Colonic mucosa (tissue), 4 donors: ENCODE measurements at places on chromosomes 2 and 18. TPM values are rescaled to one million over a fixed set of nuclear protein-coding genes. Genes with fewer than 3 reads are reported as not detected.

Gene ZNF521
- 5.3 TPM for total RNA-seq

Gene FAM237A
- not detected for total RNA-seq

Gene FKBP1B
- total RNA-seq: 11.8 TPM

- H3K27me3 ChIP-seq: no peaks in the 10 kb centered on the region
- H3K4me1 ChIP-seq: no peaks in the 10 kb centered on the region
- DNase-seq: no peak
- H3K36me3 ChIP-seq: no peaks in the 10 kb centered on the region
- no peak overlapping the region for H3K27ac ChIP-seq
Observed at GRCh38 chr2:200735061-200735460, 76.6 kb upstream of the BZW1 start.

DNA sequence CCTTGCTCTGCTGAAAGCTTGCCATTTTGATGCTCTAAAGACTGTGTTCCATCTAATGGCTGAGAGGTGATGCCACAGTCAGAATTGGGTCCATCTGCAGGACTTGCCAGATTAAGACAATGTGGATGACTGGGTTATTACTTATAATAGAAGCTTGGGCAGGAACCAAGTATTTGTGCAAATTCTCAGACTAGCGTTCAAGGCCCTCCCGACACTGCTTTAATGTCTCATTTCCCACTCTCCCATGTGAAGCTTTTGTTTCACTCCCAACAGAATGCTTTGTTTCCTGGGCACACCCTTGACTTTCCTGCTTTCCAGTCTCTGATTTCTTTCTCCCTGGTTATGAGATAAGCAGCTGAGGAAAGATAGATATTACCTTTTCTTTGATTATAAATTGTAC is 215.8 kb downstream of the KCNS3 start:
- no peak for DNase-seq
- H3K27ac ChIP-seq: no peak overlapping the region
- no peaks in the 10 kb centered on the region for H3K27me3 ChIP-seq
- H3K4me1 ChIP-seq: no peaks in the 10 kb centered on the region
- no peaks in the 10 kb centered on the region for H3K36me3 ChIP-seq

DNA sequence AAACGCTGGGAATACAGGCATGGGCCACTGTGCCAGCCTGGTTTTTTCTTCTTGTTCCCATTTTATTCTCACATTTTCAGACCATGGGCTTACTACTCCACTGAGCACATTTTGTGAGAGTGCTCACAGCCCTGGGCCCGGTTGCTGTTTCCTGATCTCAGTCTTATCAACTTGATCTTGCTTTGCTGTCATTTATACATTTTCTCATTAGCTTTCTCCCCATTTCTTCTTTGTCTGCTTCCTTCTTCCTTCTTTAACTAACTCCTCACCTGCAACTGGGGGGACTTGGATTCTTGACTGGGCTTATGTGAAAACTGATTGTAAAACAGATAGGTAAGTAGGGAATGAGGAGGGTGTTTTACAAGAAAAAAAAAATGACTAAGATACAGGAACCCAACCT is 117.3 kb downstream of the PLB1 start:
- DNase-seq: no peak
- H3K36me3 ChIP-seq: no peaks in the 10 kb centered on the region
- no peaks in the 10 kb centered on the region for H3K27me3 ChIP-seq
- no peaks in the 10 kb centered on the region for H3K4me1 ChIP-seq

DNA sequence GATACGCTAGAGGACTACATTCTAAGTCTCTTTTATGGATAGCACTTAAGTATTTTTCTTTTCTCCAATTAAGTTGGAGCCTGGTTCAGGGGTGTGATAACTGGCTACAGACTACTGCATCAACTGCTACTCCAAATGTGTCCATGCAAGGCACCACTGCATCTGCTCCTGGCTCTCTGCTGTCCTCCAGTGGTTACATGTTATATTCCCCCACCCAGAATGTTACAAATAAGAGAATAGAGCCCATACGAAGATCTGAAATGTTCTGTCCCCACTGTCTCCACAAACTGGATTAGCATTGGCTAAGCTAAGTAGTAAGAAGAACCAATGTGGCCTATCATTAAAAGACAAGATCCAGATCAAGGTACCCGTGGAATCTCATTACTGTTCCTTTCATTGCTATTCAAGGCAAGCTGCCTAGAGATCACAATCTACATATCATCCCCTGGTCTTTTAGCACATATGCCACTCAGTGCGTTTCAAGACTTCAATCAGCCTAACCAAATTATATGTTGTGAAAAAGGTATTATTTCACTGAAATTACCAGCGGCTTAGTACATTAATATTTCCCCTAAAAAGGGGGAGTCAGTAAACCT is 308.3 kb upstream of the SLC8A1 start:
- no peaks in the 10 kb centered on the region for H3K27me3 ChIP-seq
- H3K4me1 ChIP-seq: no peaks in the 10 kb centered on the region
- no peaks in the 10 kb centered on the region for H3K36me3 ChIP-seq
- no peak for DNase-seq
- H3K4me3 ChIP-seq: no peak overlapping the region
- no peak overlapping the region for H3K27ac ChIP-seq

DNA sequence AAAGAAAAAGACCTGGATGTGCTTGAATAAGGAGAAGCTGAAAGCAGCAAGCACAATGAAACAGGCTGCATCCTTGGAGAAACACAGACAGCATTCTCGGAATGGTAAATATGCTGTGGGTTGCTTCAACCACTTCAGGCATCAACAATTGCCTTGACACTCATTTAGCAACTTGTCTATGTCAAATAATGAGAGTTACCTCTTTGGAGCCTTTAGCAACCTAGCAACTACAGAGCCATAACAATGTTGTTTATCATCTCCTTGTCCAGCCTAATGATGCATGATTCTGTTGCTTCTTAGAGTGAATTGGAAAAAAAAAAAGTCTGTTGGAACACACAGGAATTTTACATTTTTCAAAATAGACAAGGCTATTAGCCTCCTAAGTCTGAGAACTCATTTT is 410.6 kb downstream of the PIK3C3 start:
- H3K4me3 ChIP-seq: no peak overlapping the region
- H3K27me3 ChIP-seq: no peaks in the 10 kb centered on the region
- no peak for DNase-seq
- H3K36me3 ChIP-seq: no peaks in the 10 kb centered on the region
- H3K4me1 ChIP-seq: no peaks in the 10 kb centered on the region

DNA sequence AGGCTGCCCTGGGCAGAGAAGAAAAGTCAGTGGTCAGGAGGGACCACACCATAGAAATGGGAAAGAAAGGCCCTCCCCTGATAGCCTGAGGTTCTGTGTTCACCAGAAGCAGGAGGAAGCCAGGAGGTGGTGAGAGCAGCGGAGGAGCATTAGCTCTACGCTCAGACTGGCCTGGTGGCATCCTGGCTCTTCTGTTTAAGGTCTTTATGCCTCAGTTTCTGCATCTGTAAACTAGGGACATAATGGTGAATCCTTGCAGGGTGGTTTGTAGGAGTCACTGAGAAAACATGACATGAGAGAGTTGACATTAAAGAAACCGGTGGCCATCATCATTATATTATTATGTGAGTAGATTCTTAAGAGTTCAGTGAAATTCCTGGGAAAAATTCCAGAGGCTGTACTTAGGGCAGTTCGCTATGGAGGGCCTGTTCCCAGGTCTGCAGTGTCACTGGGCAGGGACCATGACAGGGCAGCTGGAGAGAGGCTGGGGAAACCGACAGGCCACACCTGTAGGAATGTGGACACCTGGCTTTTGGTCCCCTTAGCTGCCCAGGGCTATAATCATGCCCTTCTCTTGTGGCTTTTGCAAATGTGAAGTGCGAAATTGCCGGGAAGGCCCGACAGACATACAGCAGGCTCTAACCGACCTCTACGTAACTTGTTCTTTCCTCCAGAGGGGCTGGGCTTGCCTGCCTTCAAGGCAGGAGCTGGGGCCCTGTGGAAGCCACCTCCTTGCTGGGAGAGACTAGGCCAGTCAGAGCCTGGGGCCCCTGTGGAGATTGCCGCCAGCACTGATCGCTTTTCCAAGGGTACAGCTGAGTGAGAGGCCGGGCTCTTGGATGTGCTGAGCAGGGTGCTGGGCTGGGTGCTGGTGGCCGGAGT is 31.0 kb downstream of the GLI2 start:
- H3K4me3 ChIP-seq: no peak overlapping the region
- no peak for DNase-seq
- H3K27ac ChIP-seq: peak overlapping the region; percentile 13
- H3K4me1 ChIP-seq: no peaks in the 10 kb centered on the region
- H3K36me3 ChIP-seq: no peaks in the 10 kb centered on the region
- H3K27me3 ChIP-seq: no peaks in the 10 kb centered on the region

- no peak overlapping the region for H3K4me3 ChIP-seq
- DNase-seq: peak; percentile 69
- H3K27ac ChIP-seq: no peak overlapping the region
- no peaks in the 10 kb centered on the region for H3K4me1 ChIP-seq
- no peaks in the 10 kb centered on the region for H3K36me3 ChIP-seq
Observed at GRCh38 chr18:59823596-59824195, 76.1 kb upstream of the PMAIP1 start.

DNA sequence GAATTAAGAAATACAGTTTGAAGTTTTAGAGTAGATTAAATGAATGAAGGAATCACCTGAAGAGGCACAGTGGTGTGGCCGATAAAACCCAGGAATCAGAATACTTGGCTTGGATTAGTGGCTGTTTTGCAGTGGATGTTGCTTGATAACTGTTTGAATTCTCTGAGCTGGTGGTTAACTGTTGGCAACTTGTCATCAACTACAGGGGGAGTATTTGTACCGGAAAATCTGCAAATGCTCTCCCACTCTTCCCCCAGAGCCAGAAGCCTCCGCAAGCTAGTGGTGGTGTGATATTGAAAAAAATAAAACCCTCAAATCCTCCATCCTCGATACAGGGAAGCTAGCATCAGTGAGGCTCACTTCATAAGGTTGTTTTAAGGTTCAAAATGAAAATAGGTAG is 326.7 kb downstream of the DPP10 start:
- H3K4me1 ChIP-seq: no peaks in the 10 kb centered on the region
- no peaks in the 10 kb centered on the region for H3K36me3 ChIP-seq
- H3K27ac ChIP-seq: no peak overlapping the region

GRCh38 chr2:1563084-1563857 is 150.0 kb downstream of the TPO start:
- H3K27me3 ChIP-seq: no peaks in the 10 kb centered on the region
- no peaks in the 10 kb centered on the region for H3K4me1 ChIP-seq
- H3K4me3 ChIP-seq: no peak overlapping the region

DNA sequence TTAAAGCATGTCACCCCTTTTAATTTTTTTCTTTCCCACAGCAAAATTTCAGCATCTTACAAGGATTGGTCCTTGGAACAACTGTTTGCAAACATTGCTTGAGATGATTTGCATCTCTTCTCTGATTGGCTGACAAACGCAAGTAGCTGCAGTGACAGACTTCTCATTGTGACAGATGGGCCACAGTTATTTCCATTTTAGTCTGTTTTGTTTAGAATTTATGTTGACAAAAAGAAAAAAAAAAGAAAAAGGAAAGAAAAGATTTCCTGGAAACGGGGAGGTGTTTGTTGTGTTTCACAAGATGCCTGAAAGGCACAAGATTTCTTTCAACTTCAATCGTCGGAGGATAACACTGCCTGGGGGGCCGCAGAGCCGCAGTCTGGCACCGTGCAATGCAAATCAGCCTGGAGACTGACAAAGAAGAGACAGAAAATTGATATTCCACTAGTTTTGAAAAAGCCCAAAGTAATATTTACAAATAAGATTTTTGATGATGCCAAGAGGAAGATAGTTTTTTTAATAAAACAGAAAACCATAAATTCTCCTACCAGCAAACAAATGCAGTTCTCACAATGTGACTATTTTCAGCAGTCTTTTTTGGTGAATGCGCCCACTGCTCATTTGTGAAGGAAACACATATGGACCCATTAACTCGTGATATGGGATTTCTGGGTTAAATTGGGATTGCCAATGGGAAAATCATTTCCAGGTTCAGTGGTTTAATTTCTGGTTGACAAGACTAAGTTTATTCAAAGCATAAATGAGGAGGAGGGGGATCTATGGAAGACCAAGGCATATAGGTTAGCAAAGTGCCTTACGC is 296.2 kb upstream of the SMIM21 start:
- no peak overlapping the region for H3K27ac ChIP-seq
- H3K4me3 ChIP-seq: no peak overlapping the region
- H3K4me1 ChIP-seq: no peaks in the 10 kb centered on the region
- DNase-seq: no peak

DNA sequence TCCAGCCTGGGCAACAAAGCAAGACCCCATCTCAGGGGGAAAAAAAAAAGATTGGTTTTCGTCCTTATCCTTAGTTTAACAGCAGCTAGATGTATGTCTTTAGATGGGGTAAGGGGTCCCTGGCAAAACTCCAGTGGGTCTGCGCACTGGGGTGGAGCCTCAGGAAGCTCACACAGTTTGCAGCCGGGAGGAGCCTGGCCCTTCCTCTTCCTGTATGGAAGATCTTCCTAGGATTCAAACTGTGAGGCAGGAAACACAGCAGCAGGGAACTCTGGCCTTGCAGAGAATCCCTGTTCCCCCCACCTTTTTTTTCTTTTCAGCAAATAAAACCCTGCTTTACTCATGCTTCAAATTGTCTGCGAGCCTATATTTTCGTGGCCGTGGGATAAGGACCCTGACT is 12.5 kb upstream of the GRP start:
- no peaks in the 10 kb centered on the region for H3K4me1 ChIP-seq
- no peak overlapping the region for H3K4me3 ChIP-seq
- DNase-seq: no peak
- H3K27me3 ChIP-seq: no peaks in the 10 kb centered on the region
- H3K36me3 ChIP-seq: no peaks in the 10 kb centered on the region

DNA sequence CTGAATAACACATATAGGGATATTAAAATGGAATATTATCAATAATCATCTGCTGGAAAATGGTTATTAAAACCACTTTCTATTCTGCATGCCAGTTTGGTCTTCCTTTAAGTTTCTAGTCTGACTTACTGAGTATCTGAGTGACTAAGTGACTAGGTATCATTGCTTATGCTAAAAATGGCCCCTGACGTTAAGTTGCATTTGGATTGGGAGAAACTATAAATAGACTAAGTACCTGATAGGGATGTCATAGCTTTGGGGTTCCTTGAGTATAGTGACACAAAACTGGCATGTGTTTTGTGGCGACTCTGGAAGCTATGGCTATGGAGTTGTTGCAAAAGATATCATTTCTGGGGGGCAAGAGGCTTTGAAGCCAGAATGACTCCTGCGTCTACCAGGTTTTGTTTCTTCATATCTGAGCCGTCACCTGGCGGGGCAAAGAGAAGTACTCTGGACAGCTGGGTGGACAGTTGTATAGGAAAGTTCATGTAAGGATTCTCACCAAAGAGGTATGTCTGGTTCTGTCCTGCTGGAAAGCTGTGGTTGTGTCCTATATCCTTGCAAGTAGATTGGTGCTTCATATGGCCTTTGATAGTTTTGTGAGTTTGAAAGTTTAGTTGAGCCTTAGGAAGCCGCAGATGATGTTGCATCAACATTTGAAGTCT is 17.9 kb downstream of the ITGAV start:
- peaks cover 5% of the 10 kb centered on the region for H3K36me3 ChIP-seq
- H3K27ac ChIP-seq: no peak overlapping the region
- H3K4me1 ChIP-seq: no peaks in the 10 kb centered on the region
- no peaks in the 10 kb centered on the region for H3K27me3 ChIP-seq
- DNase-seq: no peak
- no peak overlapping the region for H3K4me3 ChIP-seq

- no peaks in the 10 kb centered on the region for H3K36me3 ChIP-seq
- DNase-seq: peak; percentile 57
- H3K27me3 ChIP-seq: no peaks in the 10 kb centered on the region
- no peak overlapping the region for H3K4me3 ChIP-seq
- no peak overlapping the region for H3K27ac ChIP-seq
Observed at GRCh38 chr2:121297217-121297830, 12.3 kb upstream of the TFCP2L1 start.

GRCh38 chr18:74381621-74382295 is 66.1 kb downstream of the C18orf63 start:
- peak; percentile 12 for DNase-seq
- H3K36me3 ChIP-seq: no peaks in the 10 kb centered on the region
- H3K4me3 ChIP-seq: no peak overlapping the region
- H3K27ac ChIP-seq: no peak overlapping the region
- no peaks in the 10 kb centered on the region for H3K27me3 ChIP-seq
